ENCODE measurements at places on chromosomes 13 and 19.

DNA sequence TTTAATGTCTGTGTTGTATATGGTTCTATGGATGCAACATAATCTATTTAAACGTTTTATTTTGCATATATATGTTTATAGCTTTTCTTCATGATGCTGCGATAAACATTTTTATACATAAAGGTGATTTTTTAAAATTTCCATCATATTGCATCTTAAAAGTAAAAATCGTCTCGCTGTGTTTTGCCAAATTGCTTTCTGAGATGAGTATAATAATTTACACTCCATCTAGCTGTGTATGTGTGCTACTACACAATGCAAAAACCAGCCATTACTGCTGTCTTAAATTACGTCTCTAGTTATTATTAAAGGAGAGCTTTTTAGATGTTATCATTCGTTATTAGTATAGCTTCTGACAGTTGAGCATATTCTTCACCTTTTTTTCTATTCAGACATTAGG lies 37.2 kb downstream of the METTL21C start:
- no peak for DNase-seq

GRCh38 chr13:39209731-39210531 lies 171.7 kb downstream of the NHLRC3 start:
- no peak for DNase-seq

DNA sequence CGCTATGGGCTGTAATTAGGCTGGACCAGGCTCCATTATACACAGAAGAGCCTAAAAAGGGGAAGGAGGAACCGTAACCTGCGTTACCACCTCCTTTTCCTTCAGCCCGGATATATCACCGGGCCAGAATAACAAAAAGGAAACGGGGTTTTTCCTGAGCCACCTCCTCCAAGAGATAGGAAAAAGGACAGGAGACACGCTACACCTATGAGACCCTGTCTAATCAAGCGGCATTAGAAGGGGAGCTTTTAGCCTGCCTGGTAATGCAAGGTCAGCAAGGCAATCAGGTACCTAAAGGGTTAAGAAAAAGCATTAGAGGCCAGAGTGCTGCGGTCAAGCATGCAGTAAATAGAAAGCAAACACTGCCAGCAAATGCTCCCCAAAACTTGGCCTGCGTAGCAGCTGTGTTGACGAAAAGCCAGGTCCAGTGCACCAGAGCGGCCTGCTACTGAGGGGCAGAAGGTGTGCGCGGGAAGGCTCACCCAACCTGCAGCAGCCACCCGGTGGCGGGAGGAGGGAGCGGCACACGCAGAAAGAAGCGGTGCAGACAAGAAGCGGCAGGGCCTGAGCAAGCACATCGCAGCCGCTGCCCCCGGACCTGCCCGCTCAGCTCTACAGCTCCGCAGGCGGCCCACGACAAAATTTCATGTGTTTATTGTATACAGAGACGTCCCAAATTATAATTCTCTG lies 1466.1 kb downstream of the UQCRFS1 start:
- no peak for DNase-seq

GRCh38 chr13:53004573-53004972 lies 24.0 kb upstream of the OLFM4 start:
- DNase-seq, result no peak
